GM19239 (cell line): ENCODE measurements at places on chromosomes 11 and 22.

- DNase-seq, result no peak
These were observed 169.6 kb upstream of the SYN3 start for GRCh38 chr22:33227791-33228190.

GRCh38 chr11:789943-790342 is at the start of gene CEND1:
Gene CEND1 (minus strand): TSS chr11:790090. CDS start chr11:788576, 1,514 bp downstream.
- DNase-seq, result no peak

DNA sequence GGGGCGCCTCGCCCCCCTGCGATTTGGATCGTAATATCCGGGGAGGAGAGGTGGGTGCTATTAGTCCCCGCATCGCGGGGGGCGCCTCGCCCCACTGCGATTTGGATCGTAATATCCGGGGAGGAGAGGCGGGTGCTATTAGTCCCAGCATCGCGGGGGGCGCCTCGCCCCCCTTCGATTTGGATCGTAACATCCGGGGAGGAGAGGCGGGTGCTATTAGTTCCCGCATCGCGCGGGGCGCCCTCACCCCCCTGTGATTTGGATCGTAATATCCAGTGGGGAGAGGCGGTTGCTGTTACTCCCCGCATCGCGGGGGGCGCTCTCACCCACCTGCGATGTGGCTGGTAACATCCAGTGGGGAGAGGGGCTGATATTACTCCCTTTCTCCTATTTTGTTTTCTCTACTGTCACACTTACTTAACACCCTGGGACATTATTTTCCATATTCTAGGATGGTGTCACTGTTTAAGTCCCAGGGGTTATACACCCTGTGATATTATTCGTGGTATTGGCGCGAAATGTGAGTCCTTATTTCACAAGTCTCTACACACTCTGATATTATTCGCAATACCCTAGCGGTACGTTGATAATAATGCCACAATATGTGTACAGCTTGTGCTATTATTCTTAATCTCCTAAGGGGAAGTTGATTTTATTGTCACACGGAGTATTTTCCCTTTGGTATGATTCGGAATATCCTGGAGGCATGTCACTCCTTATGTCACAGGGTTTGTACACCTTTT is 57.8 kb upstream of the ALDH3B2 start:
- no peak for DNase-seq

- no peak for DNase-seq
These were observed 591.2 kb downstream of the INSC start for GRCh38 chr11:15705891-15706290.

DNA sequence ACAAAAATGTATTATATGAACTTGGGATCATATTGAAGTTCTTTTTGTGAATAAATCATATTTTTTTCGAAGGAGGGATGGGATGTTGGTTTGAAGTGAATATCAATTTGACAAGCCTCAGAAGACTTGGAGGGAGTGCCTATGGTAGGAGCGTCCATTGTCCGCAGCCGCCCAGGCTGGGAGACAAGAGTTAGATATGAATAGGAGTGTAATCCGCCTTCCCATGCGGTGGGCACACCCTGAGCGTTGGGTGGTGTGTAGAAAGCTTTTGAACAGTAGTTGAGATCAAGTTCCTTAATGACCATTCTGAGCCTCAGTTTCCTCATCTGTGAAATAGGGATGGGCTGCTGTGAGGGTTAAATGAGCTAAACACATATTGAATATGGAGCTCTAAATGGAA is 7.0 kb downstream of the CD82 start:
- DNase-seq, result no peak
